ENCODE measurements at places on chromosomes 4 and X.

DNA sequence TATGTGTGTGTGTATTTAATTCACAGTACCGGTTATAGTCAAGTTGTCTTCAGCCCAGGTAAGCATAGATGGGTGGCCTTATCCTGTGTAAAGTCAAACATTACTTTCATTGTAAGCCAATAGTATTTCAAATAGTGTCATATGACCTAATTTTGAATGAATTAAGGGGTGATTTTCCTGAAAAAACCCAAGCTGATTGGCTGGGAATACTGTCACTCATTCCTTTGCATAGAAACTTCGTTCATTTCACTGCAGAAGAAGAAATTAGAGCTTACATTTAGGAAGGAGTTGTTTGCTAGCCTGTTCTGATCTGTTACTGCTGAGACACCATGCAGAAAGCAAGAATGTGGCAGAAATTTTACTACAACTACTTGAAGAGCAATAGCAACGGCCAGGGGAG is 45.4 kb downstream of the SMARCAD1 start:
- ATAC-seq = no peak

GRCh38 chrX:7943600-7944245 is 16.5 kb upstream of the PNPLA4 start:
- ATAC-seq = no peak

DNA sequence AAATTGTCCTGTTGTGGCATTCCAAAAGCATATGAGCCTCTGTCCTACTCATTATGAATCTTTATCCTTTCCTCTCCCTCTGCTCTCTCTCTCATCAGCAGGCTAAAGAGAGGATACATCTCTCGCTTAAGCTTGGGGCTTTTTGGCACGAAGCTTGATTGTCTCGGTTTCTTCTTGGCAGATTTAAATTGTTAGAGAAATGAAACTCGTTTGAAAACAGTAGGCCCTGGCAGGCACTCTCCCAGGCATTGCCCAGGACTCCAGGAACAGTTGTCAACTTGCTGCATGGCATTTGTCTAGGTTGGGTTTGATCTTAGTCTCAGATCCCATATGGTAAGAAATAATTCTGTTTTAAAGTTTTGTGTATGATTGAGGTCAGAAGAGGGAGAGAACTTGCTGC is 35.5 kb downstream of the NAA11 start:
- no peak for ATAC-seq

GRCh38 chrX:77446029-77446585 is 1.1 kb upstream of the FGF16 start:
- ATAC-seq = no peak

- ATAC-seq = peak; percentile 50
Observed at GRCh38 chr4:41935652-41936021, 408 bp downstream of the TMEM33 start.

DNA sequence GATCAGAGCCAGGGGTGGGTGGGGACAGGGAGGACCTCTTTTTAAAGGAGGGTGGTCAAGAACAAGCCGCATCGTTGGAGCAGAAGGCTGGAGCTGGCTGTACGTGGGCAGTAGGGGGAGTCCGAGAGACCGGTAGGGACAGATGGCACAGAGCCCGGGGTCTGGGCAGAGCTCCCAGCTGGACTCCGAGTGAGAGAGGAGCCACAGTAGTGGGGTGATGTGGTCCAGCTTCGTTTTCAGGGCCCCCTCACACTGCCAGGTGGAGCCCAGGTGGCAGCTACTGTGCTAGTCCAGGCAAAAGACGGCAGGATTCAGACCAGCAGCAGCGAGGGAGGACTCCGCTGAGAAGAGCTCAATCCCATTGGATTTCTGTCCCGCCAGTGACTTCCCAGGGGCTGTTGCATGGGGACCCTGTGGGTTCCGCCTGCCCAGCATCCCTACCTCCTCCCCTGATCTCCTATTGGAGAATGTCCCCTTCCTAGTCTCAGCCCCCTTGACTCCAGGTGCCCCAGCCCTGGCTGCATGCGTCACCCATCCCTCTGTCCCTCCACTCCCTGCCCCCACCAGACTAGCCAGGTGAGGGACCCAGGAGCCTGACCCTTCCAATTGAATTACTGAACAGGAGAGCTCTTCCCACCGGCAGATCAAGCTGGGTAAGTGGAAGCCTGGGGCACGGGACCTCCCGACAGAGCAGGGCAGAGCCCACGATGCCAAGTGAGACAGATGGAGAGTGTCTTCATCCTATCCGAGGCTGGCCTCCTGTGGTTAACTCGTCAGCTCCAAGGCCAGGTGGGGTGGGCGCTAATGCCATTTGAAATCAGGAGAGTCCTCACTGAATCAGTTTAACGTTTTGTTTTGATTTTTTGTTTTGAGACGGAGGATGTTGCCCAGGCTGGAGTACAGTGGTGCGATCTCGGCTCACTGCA is 2.9 kb downstream of the ARHGAP4 start:
- ATAC-seq = no peak

- peak; percentile 15 for ATAC-seq
Observed at GRCh38 chr4:146654687-146655520, 16.2 kb downstream of the POU4F2 start.

- peak; percentile 13 for ATAC-seq
Observed at GRCh38 chrX:135015523-135016245, 6.7 kb downstream of the RTL8B start.

DNA sequence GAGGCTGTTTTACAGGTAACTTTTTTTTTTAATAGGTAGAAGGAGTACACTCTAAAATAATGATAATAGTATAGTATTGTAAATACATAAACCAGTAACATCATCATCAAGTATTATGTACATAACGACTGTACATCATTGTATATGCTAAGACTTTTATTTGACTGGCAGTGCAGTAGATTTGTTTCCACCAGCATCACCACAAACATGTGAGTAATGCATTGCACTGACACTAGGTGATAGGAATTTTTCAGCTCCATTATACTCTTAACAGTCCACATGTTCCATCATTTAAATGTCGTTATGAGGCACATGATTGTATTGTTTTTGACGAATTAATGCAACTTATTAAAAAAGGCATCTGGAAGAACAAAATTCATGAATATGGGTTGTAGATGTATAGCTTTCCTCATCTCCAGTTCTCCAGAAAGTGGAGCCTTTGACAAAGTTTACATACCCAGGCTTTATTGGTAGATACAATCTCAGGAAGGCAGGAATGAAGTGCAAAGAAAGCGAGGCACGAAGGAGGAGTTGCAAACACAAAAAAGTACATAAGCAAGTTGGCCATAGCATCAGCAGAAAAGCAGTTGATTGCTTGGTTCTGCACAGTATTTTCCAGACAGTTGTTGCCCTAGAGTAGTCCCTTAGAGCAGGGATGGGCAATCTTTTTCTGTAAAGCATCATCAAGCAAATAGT is 336.9 kb upstream of the NR3C2 start:
- ATAC-seq = no peak

- ATAC-seq = no peak
Observed at GRCh38 chr4:51874551-51874950, 31.6 kb downstream of the DCUN1D4 start.

GRCh38 chr4:99447079-99447478 is 11.9 kb upstream of the ADH7 start:
- peak; percentile 91 for ATAC-seq

DNA sequence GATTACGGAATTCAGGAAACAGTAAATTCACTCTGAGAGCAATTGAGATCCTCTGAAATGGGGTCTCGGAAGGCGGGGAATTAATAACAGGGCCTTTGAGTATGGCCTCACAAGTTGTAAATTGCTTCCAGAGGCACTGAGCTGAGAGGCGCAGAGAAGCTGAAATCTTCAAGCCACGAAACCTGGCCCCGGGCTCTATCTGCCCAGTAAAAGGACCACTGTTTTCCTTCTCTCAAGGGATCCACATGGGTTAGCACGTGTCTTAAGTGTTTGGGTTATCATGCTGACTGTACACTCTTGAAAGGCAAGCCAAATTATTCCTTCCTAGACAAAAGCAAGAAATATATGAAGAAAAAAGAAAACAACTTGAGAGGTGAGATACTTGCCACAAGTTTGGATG is 1012.9 kb upstream of the FTHL17 start:
- no peak for ATAC-seq

DNA sequence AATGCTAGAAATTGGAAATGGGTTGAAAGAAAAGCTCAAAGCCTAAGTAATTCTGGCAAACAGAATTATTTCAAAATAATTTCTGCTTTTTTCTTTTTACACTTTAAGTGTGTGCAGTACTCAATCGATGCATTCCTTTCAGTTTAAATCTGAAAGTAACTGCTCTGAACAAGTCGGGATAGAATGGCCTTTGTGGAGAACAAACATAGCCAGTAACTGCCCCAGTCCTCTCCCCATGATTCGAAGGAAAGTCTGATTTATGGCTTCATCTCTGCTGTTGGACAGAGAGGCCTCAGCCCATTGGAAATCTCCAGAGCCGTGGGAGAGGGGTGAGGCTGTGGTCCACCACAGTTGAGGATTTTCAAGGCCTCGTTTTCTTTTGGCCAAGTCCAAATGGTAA is 174.0 kb upstream of the TLL1 start:
- ATAC-seq = no peak

Measured in esophagus mucosa (tissue), 1 donor.